NCI-H146 (cell line): ENCODE measurements at places on chromosomes 2 and 18.

DNA sequence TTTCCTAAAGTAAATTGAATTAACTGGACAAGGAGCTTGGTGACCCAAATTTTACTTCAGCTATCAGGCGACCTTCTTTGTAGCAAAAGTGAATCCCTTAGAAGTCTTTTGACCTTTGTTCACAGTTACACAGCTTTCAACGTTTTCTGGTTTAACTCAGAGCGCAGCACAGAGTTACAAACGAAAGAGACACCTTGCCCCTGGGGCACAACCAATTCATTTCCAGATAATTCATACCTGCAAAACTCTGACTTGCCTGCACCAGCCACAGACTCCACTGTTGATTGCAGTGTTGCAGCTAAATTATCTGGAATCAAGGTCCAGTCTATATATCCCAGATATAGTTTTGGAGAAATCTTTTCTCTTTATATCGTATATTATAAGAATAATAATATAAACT is 358.6 kb upstream of the VWC2L start:
- no peak for DNase-seq

DNA sequence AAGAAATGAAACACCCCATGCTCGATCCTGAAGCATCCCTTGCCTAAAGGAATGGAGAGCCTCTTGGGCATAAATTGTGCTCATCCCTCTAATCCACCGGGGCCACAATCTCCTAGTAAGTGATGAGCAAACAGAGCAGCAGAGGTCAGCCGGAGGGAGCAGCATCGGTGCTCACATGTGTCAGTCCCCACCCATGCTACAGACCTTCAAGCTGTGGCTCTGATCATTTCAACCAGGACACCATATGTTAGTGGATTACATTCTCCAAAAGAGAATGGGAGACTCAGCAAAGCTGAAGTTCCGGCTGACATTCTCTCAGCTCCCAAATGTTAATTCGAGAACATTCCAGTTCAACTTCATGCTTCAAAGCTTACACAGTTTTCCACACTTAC is 75.6 kb downstream of the AAK1 start:
- DNase-seq = no peak

DNA sequence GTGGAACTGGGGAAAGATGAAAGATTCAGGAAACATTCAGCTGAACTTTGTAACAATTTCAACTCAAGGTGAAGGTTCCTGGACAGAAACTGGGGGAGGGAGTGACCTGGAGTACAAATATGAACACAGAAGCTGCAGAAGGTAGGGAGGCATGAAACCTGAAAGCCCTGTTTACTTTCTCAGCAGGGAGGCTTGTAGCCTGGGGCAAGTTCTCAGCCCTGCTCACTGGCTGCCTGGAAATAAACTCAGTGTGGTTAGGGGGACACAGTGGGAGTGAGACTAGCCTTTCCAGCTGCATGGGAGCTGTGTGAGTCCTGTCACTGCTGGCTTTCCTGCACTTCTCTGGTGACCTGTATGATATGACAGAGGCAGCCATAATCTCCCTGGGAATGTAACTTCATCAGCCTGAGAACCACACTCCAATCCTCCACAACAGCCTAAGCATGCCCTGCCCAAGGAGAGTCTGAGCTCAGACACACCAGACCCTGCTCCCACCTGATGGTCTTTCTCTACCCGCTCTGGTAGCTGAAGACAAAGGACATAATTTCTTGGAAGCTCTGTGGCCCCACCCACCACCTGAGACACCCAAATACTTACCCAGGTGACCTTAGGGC is 77.0 kb downstream of the ZSWIM2 start:
- DNase-seq = peak; percentile 87

DNA sequence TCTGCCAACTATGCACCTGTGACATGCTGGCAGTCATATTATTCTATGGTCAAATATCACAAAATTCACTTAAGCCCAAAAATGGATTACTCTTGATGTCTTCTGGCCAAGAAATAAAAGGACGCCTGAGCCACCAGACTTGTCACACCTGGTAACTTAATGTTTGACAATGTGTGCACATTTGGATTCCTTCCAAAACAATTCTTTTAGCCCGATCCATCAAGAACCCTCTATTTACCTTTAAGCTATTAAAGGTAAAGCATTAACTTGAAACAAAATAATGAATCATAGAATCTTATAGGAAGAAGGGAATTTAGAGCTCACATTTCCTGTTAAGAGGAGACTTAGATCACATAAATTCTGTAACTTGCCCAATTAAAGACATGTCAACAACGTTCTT is 46.5 kb upstream of the NFU1 start:
- DNase-seq = peak; percentile 67

- peak; percentile 13 for DNase-seq
Measured at GRCh38 chr2:174145827-174146226, 102.5 kb downstream of the OLA1 start.

DNA sequence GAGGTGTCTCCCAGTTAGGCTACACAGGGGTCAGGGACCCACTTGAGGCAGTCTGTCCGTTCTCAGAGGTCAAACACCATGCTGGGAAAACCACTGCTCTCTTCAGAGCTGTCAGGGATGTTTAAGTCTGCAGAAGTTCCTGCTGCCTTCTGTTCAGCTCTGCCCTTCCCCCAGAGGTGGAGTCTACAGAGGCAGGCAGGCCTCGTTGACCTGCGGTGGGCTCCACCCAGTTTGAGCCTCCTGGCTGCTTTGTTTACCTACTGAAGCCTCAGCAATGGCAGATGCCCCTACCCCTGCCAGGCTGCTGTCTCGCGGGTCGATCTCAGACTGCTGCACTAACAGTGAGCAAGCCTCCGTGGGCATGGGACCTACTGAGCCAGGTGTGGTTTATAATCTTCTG is 346.3 kb downstream of the CELF4 start:
- no peak for DNase-seq

GRCh38 chr2:10045561-10046355 is 2.4 kb downstream of the KLF11 start:
- no peak for DNase-seq

- DNase-seq = peak; percentile 97
Measured at GRCh38 chr2:2846332-2847208, 515.5 kb upstream of the MYT1L start.

DNA sequence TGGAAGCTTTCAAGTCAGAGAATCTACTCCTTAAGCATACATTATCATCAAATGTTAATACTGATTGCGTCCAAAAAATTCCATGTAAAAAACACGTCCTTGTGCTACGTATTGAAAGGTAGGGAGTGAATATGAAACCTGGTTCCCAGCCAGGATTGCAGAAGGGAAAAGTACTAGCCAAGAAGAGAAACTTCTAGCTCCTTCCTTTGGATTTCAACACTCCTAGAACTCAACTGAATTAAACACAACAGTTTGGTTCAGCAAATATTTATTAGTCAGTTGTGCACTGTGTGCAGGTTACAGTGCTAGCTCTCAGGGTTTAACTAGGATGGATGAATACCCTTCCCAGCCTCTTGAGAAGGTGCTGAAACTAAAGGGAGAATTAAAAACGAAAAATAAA is 33.9 kb upstream of the FHL2 start:
- no peak for DNase-seq

DNA sequence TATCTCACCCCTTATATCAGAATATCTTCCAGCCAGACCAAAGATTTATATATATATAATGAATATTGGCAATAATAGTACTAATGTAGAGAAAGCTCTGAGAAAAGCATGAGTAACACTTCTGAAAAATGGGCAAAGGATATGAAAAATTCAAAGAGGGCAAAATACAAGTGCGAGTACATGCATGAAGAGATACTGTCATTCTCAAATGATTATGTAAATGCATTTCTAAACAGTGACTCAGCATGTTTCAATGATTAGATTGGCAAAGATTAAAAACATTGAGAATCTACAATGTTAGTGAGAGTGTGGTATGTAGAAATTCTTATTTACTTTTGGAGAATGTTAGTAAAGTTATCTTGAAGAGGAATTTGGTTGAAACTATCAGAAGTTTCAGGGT is 118.3 kb upstream of the NEDD4L start:
- DNase-seq = no peak

- DNase-seq = no peak
Measured at GRCh38 chr2:134900151-134900550, 18.5 kb upstream of the CCNT2 start.

DNA sequence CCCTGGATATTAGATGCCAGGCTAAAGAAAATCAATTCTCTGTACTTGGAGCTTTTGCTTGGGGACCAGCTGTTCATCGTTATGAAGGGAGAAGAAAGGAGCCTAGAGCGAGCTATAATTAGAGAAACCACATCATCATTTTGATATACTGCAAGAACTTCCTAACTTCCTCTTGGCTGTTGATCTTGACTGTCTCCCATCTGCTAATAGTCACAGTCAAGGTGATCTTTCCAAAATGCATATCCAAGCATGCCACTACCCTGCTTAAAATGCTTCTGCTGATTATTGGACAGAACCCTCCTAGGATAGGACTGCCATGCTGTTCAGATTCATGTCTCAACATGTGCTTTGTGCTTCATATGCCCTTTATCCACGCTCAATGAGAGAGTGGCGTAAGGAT is 54.8 kb downstream of the RAPGEF4 start:
- DNase-seq = no peak

DNA sequence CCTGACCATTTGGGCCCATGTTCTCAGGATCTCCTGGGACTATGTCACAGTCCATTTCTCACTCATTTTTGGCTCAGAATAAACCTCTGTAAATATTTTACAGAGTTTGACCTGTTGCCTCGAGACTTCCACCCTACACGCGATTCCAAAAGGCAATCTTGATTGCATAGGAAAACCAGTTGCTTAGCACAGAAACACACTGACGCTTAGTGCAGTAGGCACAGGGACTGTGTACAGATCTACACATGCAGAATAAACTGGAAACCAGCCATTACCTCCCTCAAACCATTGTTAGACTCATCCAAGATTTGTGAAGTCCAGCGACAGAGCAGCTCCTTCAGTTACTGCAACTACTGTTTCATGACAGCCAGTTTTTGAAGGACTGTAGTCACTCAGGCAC is 73.0 kb downstream of the NCKAP5 start:
- no peak for DNase-seq

DNA sequence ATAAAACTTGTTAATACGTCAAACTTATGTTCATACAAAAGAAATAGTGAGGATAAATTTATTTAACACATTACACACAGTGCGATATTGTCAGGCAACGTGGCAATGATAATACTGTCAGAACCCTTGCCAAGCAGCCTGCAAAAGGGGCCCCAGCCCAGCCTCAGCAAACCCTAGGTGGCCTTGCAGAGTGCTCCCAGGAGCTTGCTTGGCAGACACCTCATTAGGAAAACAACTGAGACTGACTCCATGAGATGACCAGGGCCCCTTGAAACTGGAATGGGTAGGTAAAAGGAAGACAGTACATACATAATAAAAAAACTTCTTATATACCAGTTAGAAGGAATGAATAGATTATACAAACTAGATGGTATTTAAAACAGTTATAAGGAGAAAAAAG is 136.6 kb upstream of the EPC2 start:
- DNase-seq = no peak

- DNase-seq = no peak
Measured at GRCh38 chr2:190412966-190413365, 4.8 kb downstream of the MFSD6 start.

DNA sequence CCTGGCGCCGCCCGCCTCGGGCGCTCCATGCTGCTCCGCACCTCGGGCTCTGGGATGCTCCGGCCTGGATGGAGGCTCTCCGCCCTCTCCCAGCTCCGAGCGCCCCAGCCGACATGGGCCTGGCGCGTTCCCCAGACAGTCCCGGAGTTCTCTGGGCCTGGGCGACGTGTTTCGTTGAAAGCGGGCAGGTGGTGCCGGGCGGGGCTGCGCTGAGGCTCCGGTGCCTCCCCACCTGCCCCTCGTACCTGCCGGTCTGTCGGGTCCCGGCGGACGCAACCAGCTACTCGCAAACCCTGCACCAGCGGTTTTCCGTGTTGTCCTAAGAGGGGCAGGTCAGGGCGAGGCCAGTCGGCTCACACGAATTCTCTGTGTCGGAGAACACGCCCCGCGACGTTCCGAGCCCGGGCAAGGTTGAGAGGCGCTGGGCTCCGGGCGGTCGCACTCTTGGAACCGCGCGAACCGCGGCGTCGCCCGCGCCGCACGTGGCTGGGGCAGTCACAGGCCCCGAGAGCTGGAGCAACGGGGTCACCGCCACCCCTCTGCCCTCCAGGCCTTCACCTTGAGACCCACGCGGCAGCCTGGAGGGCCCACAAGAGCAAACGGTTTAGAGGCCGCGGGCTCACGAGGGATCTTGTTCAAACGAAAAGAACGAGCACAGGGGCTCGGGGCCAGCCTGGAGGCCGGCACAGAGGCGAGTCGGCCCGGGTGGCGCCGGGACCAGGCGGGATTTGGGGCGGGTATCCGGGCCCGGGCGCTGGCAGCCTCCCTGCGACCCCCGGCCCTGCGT is 4.2 kb upstream of the SIX2 start:
- DNase-seq = no peak

DNA sequence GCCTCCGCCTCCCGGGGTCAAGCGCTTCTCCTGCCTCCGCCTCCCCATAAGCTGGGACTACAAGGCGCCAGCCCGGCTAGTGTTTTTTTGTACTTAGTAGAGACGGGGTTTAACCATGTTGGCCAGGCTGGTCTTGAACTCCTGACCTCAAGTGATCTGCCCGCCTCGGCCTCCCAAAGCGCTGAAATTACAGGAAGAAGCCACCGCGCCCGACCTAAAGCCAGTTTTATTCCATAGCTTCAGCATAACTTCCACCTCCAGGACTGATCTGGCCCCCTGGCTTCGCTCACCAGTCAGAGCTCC is 783 bp upstream of the TXNL4A start:
- peak; percentile 46 for DNase-seq

GRCh38 chr2:42092084-42092996 is 44.5 kb downstream of the PKDCC start:
- DNase-seq = peak; percentile 60

- no peak for DNase-seq
Measured at GRCh38 chr2:32788114-32788513, 158.6 kb upstream of the LTBP1 start.

DNA sequence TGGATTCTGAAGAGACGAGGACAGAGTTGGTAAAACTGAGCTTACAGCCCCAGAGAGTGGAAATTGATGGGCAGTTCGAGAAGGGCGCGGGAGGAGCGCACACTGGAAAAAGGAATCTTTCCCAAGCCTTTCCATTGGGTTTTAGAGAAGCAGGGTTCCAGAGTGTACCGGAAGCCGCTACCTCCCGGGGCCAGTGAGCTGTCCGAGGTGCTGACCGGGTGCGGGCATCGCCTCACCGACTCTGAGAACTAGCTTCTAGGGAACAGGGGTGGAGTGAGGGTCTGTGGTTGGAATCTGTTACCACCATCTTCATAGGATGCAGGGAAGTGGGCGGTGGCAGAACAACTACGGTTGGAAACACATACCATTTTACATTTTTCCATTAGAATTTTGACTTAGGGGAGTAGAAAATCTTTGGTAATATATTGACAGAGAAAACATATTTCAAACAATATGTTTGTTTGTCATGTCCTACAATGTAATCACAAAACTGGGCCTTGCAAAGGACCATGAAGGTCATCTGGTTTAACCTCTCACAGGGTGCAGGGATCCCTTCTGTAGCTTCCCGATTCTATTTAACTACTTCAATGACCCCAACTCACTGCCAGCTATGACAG is 724 bp downstream of the NMS start:
- DNase-seq = no peak

GRCh38 chr18:24530630-24531111 is 70.2 kb downstream of the HRH4 start:
- DNase-seq = peak; percentile 43
